ENCODE measurements at places on chromosomes 5 and 9. TPM values are rescaled to one million over a fixed set of nuclear protein-coding genes. Genes with fewer than 3 reads are reported as not detected.

The TOR2A gene
- 12.7 TPM for total RNA-seq

DNA sequence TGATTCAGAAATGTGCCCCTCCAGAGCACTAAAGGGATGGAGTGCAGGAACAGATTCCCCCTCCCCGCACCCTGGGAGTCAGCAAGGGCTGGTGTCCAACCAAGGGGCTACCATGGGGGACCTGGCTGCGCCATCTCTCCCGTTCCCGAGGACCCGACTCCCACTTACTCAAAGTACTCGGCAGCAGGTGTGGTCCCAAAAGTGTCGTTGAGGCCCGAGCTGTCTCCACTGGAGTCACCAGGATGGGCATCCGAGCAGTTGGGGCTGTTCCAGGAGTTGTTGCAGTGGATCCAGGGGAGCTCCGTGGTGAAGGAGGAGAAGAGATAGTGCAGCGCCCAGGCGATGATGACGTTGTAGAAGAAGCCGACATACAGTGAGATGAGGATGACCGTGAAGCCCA lies 12.9 kb downstream of the SLC6A3 start:
- no peak for DNase-seq
- H3K4me1 ChIP-seq, result no peaks in the 10 kb centered on the region
- H3K36me3 ChIP-seq, result peaks cover 2% of the 10 kb centered on the region
- no peak overlapping the region for H3K4me3 ChIP-seq

DNA sequence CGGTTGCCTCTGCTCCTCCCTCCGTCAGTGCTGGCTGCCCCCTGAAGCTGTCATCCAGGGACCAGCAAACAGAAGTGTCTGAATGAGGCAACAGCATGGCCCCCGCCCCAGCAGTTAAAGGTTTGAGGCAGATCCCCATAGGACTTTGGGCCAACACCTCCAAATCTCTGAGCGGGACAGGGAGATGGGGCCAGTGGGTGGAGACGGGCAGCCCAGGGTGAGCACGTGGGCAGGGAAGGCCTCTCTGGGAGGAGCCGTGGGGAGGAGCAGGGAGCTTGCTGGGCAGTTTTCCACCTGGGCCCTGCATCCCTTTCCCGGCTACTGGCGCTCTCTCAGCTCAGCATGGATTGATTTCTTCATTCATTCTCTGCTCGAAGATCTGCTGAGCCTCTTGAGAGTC lies 39.1 kb upstream of the NOTCH1 start:
- H3K27ac ChIP-seq, result no peak overlapping the region
- DNase-seq, result no peak
- H3K4me3 ChIP-seq, result no peak overlapping the region
- H3K36me3 ChIP-seq, result no peaks in the 10 kb centered on the region

GRCh38 chr9:13589034-13589737 lies 309.7 kb upstream of the MPDZ start:
- DNase-seq, result no peak
- no peak overlapping the region for H3K27ac ChIP-seq
- H3K4me1 ChIP-seq, result no peaks in the 10 kb centered on the region
- H3K27me3 ChIP-seq, result no peaks in the 10 kb centered on the region

DNA sequence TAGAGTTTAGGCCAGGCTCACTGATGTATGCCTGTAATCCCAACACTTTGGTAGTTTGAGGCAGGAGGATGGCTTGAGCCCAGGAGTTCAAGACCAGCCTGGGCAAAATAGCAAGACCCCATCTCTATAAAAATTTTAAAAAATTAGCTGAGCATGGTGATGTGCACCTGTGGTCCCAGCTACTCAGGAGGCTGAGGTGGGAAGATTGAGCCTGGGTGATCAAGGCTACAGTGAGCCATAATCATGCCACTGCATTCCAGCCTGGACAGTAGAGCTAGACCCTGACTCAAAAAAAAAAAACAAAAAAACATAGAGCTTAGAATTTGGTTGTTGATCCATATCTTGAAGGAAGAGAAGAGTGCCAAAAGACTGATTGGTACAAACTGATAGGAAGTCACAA lies 14.7 kb upstream of the CDK7 start:
- no peak overlapping the region for H3K4me3 ChIP-seq
- peaks cover 14% of the 10 kb centered on the region for H3K4me1 ChIP-seq
- DNase-seq, result no peak
- H3K36me3 ChIP-seq, result peaks cover 8% of the 10 kb centered on the region

DNA sequence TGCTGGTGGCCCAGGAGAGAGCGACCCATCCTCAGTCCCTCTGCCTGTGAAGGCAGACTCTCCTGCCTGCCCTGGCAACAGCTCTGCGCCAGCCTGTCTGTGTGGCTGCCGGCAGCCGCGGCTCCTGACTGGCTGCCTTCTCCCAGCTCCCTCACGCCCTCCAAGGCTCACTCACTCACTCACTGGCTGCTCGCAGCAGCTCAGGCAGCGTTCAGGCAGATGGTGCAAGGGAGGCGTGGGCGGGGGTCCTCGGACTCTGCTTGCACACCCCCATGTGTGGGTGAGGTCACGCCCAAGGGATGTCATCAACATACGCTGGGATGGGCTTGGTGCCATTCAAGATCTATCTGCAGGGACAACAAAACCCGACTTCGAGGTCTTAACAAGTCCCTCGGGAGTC lies 66.7 kb downstream of the DAB2IP start:
- H3K4me1 ChIP-seq, result no peaks in the 10 kb centered on the region
- H3K36me3 ChIP-seq, result no peaks in the 10 kb centered on the region
- no peak overlapping the region for H3K27ac ChIP-seq
- H3K27me3 ChIP-seq, result no peaks in the 10 kb centered on the region

- DNase-seq, result peak; percentile 49
- H3K4me3 ChIP-seq, result peak overlapping the region; percentile 84
- H3K36me3 ChIP-seq, result peaks cover 9% of the 10 kb centered on the region
- peaks cover 16% of the 10 kb centered on the region for H3K4me1 ChIP-seq
- no peaks in the 10 kb centered on the region for H3K27me3 ChIP-seq
- H3K27ac ChIP-seq, result peak overlapping the region; percentile 90
These were observed 505 bp downstream of the CREB3 start for GRCh38 chr9:35732800-35733541.

DNA sequence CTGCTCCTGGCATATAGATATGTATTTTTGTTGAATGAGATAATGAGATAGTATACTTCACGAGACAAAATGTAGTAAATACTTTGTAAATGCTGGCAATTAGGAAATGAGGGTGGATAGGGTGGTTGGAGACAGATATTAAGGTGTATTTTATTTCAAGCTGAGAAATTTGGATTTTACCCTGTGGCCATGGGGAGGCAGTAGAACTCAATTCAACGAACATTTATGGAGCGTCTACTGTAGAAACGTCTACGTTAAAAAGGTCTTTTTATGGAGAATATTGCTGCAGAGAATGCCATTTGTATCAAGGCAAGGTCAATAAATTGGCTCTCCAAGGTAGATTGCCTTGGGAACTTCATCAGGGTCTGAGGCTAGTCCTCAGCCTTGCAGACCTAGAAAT lies 21.5 kb upstream of the RALGPS1 start:
- no peak overlapping the region for H3K27ac ChIP-seq
- H3K36me3 ChIP-seq, result no peaks in the 10 kb centered on the region
- no peak overlapping the region for H3K4me3 ChIP-seq

- H3K4me1 ChIP-seq, result peaks cover 8% of the 10 kb centered on the region
- DNase-seq, result no peak
- H3K36me3 ChIP-seq, result no peaks in the 10 kb centered on the region
- no peak overlapping the region for H3K4me3 ChIP-seq
- H3K27me3 ChIP-seq, result peaks cover 45% of the 10 kb centered on the region
These were observed 517 bp downstream of the KCNN2 start for GRCh38 chr5:114362197-114362976.

DNA sequence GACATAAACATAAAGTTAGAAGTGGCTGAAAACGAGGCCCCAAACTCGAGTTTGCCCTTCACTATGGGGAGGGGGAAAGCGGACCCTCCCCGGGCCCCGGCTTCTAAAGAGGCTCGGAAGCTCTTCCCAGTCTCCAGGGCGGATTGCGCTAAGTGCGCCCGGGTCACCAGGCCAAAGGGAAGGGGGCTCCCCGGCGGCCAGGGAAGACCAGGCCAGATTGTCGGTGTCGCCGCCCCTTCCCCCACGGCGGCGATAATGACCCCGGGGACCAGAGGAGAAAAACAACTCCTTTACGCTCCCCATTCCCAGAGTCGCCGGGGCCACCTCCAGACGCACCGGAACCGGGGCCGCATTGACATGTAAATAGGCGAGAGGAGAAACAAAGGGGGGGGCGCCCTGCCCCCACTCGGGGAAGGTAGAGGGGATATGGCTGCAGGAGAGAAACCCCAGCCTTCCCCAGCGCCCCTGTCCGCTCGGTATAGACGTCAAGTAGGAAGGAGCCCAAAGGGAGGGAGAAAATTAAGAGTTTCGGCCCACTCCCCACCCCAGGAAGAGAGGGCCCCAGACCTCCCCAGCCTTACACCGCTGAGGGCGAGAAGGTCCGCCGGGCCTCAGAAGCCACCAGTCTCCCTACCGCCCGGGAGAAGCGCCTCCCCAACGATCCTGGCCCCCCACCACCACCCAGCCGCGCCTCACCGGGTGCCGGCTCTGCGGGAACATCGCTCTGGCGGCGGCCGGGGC lies 1.7 kb downstream of the TLE1 start:
- peak overlapping the region; percentile 45 for H3K4me3 ChIP-seq
- no peak overlapping the region for H3K27ac ChIP-seq
- peaks cover 21% of the 10 kb centered on the region for H3K4me1 ChIP-seq
- H3K36me3 ChIP-seq, result peaks cover 2% of the 10 kb centered on the region
- DNase-seq, result no peak

DNA sequence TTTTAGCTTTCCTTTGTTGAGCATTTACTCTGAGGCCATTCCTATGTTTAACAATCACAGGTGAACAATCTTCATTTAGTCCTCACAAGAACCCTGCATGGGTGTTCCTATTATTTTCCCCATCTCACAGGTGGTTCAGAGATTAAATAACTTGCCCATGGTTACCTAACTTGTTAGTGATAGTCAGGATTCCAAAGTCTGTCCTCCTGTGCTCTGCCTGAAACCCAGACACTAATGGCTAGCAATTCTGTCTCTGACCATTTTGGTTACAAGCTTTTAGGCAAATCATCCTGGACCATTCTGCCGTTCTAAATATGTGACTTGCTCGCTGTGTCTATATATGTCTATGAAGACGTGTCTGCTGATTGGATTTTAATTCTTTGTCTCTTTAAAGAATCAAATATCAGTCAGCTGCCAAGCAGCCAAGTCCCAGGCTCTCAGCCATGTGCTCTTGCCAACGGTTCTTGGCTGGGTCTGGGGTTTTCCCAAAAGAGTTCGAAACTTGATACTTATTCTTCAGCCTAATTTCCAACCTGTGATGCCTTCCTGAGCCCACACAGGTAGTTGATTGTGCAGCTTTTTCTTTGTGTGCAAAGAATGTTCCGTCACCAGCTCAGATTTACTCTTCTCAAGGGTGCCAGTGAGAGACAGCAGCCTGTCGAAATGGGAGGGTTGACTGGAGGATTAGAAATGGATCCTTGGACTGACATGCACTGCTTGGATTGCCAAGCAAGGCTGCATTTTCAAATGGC lies 121.7 kb downstream of the NREP start:
- no peaks in the 10 kb centered on the region for H3K27me3 ChIP-seq
- no peak for DNase-seq
- H3K4me1 ChIP-seq, result no peaks in the 10 kb centered on the region
- H3K36me3 ChIP-seq, result no peaks in the 10 kb centered on the region
- no peak overlapping the region for H3K4me3 ChIP-seq
